ENCODE measurements at places on chromosomes 5 and 9.

- DNase-seq: no peak
Measured at GRCh38 chr5:88785746-88786565, 97.0 kb downstream of the MEF2C start.

- DNase-seq: no peak
Measured at GRCh38 chr5:17477573-17478265, 20.3 kb upstream of the TAF11L2 start.

DNA sequence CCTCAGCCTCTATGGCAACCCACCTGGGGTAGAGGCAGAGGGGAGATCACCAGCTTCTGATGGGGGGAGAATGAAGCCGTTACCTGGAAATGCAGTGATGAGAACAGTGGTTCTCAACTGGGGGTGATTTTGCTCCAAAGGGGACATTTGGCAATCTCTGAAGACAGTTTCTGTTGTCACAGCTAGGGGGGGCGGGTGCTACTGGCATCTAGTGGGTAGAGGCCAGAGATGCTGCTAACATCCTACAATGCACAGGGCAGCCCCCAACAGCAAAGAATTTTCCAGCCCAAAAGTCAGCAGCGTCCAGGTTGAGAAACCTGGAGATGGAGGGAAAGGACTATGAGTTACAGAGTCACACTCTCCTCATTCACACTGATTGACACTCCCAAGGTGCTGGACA is 84.5 kb downstream of the FGF1 start:
- no peak for DNase-seq

GRCh38 chr5:156815988-156816599 is 34.0 kb upstream of the PPP1R2B start:
- no peak for DNase-seq

GRCh38 chr5:178496642-178497041 is 93.6 kb downstream of the COL23A1 start:
- no peak for DNase-seq

DNA sequence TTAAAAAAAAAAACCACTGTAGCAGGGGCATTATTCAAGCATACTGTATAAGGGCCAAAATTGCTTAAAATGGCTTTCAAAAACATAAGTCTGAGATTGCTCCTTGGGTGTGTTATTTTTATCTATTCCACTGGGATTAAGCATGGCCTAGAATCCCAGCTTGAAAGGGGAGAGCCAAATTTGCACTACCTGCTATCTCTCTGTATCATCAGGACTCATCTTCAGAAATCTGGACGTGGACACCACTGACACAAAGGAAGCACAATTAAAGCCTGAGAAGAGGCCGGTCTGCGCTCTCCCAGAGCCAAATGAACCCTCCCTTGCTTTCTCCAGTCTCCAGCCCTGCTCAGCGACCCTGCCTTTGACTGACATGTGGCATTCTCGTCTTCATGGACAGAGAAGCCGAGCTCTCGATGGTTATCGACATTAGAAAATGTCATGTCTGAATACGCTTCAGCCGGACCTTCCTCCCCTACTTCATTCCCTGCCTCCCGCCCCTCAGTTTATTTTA is 151.3 kb downstream of the EBF1 start:
- DNase-seq: no peak

GRCh38 chr9:106421772-106422171 is 441.2 kb upstream of the ZNF462 start:
- DNase-seq: no peak

GRCh38 chr5:124399426-124399961 is 346.9 kb downstream of the ZNF608 start:
- no peak for DNase-seq

Data from D721Med (cell line).